ENCODE measurements at places on chromosomes 13 and 19. TPM values are rescaled to one million over a fixed set of nuclear protein-coding genes. Genes with fewer than 3 reads are reported as not detected.
A peak's percentile ranks its signal among the peaks of the same experiment; 100 is the strongest.

Gene IGLON5
- not detected for total RNA-seq

GRCh38 chr19:45771311-45771933, 2.4 kb upstream of the SIX5 start:
- no peak for DNase-seq

DNA sequence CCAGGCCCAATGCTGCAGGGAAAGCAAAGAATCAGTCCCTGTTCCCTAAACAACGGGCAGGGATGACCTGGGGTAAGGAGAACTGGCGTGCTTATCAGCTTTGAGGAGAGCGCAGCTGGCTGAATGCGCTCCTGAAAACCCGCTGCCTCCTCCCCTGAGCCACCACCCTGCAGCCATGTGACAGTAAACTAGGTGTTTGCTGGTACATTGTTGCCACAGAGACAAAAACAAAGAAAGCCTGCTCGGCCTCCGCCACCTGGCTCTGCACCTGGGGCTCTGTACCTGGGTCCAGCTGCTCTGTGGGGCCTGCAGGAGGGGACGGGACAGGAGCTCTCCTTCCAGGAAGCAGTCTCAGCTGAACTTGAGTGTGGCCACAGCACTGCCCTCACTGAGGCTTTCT, 21.8 kb downstream of the MCF2L start:
- DNase-seq: no peak

DNA sequence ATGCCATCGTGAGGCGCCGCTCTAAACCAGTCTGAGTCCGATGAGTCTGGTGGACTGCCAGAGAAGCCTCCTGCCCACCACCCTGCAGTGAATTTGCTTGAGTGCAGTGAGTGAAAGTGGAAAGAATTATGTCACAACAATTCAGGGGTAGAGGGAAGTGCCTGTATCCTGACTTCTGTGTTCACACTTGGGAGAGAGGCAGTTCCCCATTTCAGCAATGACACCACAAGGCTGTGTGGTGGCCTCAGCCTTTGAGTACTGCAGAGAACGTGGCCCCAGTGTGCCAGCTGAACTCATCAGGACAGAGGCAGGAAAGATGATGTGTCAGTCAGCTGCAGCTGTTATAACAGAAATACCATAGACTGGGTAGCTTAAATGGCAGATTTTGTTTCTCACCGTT, 155.6 kb downstream of the COG6 start:
- DNase-seq: no peak

DNA sequence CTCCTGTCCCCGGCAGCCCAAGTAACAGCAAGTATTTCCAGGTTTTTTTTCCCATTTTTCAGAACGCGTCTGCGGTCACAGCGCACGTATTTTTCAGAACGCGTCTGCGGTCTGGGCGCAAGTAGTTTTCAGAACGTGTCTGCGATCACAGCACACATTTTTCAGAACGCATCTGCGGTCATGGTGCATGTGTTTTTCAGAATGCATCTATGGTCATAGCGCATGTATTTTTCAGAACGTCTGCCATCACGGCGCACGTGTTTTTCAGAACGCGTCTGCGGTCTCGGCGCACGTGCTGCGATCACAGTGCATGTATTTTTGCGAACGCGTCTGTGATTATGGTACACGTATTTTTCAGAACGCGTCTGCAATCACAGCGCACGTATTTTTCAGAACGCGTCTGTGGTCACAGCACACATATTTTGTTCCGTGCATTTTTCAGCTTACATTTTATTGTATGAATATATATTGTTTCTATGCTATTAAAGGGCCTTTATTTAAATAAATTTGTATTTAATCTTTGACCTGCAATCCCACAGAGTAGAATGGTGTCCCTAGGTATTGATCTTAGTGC, 19.7 kb downstream of the ATP4B start:
- peak; percentile 67 for DNase-seq

GRCh38 chr13:20840568-20840967, 62.0 kb downstream of the XPO4 start:
- no peak for DNase-seq

Data from cardiac septum (tissue), 1 donor.